ENCODE measurements at places on chromosomes 16 and 17.

- no peak for DNase-seq
These were observed 5.9 kb downstream of the SLC5A10 start for GRCh38 chr17:18957831-18958230.

DNA sequence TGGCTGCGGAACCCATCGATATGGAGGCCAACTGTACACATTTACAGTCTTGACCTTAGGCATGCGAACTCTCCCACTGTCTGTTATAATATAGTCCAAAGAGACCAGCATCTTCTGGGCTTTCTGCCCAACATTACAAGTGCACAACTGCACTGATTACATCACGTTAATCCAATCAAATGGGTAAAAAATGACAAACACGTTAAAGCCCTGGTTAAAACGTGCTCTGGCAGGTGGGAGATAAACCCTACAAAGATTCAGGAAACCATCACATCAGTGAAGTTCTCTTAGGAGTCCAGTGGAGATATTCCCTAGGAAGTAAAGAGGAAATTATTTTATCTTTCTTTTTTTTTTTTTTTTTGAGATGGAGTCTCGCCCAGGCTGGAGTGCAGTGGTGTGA is 23.7 kb upstream of the XYLT2 start:
- DNase-seq: no peak

DNA sequence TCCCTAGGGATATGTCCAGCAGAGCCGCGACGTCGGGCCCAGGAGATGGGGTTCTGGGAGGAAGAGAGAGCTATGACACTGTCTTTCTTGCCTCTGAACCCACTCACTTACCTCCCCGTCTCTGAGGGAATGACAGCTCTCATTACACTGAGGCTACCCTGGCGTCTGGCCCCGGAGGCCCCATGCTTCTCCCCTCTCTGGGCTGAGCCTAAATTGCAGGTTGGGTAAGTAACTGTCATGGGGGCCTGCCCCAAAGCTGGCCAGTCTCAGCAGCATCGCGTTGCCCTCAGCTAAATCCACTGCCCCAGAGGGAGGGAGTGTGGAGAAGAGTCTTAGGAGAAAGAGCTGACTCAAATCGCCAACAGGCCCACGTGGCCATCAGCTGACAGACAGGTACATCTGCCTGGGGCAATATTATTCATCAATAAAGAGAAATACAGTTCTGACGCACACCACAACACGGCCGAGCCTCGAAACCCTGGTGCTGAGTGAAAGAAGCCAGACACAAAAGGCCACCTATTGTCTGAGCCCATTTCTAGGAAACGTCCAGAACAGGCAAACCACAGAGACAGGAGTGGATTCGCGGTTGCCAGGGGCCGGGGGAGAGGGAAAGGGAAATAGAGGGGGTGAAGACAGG is 156.4 kb downstream of the C16orf95 start:
- no peak for DNase-seq

DNA sequence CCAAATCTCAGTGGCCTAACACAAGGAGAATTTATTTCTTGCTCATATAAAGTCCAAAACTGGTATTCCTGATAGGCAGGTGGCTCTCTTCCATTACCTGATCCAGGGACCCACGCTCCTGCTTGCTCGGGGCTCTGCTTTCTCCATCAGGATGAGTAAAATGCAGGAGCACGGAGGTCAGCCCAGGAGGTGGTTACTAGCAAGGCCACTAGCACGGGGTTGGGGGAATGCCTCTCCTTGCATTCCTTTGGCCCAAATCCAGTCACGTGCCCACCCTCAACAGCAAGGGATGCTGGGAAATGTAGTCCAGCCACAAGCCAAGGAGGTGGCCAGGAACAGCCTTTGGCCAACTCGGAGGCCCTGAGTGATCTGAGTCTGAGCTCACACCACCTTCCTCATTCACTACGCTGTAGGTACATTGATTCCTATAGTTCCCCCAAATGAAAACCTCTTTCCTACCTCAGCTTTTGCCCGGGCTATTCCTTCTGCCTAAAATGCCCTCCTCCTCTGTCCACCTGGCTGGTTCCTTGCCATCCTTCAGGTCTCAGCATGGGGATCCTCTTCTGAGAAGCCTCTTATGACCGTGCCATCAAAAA is 38.3 kb upstream of the HAPSTR1 start:
- DNase-seq: peak; percentile 60

GRCh38 chr16:25228372-25228771 is 11.6 kb downstream of the AQP8 start:
- DNase-seq: no peak

DNA sequence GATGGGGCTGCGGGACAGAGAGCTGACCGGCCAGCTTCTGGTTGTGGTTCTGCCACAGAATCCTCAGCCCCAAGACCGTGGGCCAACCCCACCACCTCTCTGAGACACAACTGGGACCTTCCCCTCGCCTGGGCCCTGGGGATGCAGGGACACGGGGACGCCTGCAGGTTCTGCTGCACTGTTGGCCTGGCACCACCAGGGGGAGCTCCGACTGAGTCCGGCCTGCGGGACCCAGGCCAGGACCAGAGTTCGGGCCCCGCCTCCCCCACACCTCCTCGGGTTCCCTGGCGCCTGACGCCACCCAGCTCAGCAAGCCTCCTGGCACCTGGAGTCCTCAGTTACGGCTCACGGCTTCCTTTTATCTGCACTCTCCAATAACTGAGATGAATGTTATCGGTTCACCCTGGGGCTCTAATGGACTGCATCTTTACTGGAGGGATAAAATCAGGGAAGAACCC is 27.3 kb downstream of the TBC1D16 start:
- DNase-seq: peak; percentile 58

- peak; percentile 44 for DNase-seq
These were observed 571 bp upstream of the NME1 start for GRCh38 chr17:51152766-51153209.

GRCh38 chr17:73210002-73210678 is 17.3 kb downstream of the COG1 start:
- peak; percentile 16 for DNase-seq

DNA sequence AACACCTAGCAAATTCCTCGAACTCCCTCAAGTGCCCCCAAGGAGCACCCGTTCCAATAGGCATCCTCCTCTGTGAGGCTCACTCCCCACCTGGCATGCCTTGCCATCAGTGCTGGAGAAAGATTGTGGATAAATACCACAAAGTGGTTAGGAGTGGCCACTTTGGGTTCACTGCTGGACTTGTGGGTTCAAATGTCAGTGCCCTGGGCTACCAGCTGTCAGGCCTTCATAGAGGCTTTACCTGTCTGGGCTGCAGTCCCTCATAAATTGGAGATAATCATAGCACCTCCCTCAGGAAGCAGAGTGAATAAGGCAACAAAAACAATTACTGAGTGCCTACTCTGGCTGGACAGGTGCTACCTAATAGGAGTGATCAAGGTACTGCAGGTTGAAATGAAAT is 1.5 kb upstream of the SYT17 start:
- DNase-seq: no peak

- no peak for DNase-seq
These were observed 26.8 kb downstream of the PRKCB start for GRCh38 chr16:23862556-23862955.
